ENCODE measurements at places on chromosomes 4 and X.

DNA sequence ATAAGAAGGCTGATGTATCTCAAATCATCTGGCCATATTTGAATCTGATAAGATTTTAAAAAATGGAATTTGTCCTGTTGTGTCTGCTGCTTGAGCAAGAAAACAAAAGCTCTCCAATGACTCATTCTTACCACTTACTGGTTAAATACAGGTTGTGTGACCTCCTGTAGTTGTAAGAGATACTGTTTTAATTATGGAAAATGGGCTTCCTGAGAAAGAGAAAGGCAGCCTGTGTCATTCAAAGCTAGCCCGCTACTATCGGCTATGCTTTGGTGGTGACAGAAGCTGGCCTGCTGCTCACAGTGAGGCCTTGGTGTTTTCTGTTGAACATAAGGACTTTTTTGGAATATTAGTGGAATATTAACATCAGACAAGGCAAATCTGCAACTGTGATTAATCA is 1722.1 kb upstream of the PCDH10 start:
- no peak for DNase-seq

- no peak for DNase-seq
These were observed 41.8 kb upstream of the STOX2 start for GRCh38 chr4:183863155-183863825.

- no peak for DNase-seq
These were observed 32.9 kb downstream of the HERC6 start for GRCh38 chr4:88411491-88412096.

- no peak for DNase-seq
These were observed 31.7 kb downstream of the BBS12 start for GRCh38 chr4:122764071-122764820.

DNA sequence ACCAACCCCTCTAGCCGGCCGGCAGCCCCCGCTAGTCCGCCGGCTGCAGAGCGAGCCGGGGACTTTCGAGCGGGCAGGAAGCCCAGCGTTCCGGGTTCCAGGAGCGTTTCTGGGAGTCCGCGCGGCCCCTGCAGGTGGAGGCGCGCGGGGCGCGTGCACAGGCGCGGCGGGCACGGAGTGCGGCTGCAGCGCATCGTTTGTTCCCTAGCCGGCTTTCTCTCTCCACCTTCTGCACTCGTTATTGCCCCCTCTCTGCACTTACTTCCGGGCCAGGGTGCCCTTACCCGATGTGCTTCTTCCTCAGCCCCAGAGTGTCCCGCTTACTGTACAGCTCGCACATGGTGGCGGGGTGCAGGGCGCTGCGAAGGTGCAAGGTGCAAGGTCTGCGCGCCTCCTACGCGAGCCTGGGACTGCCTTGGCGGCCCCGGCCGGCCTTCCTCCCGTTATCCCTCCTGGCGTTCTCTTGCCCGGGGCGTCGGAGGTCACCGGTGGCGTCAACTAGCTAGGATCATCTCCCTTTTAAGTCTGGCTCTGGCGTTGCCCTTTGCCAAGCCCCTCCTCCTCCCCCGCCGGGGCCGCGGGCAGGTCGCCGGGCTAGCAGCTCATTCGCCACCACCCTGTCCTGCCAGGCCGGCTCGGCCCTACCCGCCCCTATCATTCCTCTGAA is at the start of gene ETNPPL:
ETNPPL (minus strand) TSS at position 495 of the 667 bp plus-strand sequence; CDS start at position 340, 155 bp downstream.
- DNase-seq: peak; percentile 16

GRCh38 chr4:29538889-29539646 is 1181.1 kb upstream of the PCDH7 start:
- DNase-seq: no peak

DNA sequence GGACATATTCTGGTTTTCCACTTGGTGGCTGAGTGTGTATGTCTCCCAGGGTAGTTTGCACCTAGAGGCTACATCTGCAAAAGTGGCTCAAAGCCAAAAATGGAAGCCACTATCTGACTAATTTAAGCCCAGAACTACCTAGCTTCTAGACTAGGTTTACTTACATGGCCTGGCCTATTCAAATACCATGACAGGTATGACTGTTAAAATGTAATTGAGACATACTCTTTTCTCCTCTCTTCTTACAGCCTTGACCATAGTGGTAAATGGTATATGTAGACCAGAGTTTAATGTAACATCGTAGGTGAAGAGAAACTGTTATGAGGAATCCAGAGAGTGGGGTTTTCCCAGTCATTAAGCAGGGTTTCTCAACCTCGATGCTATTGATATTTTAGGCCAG is 2.6 kb upstream of the TRPC5 start:
- no peak for DNase-seq
